ENCODE measurements at places on chromosomes 5 and 9.

GRCh38 chr5:82859451-82860140, 217.6 kb downstream of the TMEM167A start:
- no peak for DNase-seq

GRCh38 chr5:168886157-168886556, 307.0 kb upstream of the PANK3 start:
- no peak for DNase-seq

GRCh38 chr5:161007879-161008278, 155.9 kb upstream of the ATP10B start:
- DNase-seq, result no peak

- DNase-seq, result no peak
These were observed 17.6 kb downstream of the FLT4 start for GRCh38 chr5:180631549-180632383.

DNA sequence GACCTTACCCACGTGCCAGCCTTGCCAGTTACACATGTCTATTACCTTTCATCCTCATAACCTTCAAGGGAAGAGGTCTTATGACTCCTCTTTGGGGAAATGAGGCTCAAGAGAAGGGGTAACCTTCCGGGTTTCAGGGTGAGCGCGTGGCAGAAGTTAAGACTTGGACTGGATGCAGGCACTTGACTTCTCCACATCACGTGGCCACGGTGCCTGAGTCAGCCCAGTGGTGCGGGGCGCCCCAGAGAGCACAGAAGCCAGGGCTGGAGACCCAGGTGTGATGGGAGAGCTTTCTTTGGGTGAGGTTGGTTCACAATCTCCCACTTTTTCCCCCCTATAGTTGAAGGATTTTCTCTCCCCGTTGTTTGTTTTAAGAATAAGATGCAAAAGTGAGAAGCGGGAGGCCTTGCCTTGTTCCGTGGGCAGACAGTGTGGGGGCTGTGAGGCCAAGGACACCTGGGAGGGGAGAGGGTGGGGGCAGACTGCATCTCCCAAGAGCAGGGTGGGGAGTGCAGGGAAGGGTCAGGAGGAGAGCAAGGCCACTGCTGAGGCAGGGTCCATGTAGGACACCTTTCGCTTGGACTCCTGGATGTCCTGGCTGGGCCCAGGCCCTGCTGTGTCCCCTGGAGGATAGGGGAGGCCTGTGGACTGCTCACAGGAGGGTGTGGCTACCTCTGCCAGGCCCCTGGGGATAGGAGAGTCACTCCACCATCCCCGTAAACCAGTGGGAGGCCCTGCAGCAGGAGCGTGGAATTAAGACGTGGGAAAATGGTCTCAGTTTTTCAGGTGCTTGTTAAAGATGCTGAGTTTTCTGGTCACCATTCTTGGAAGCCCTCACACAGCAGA, 90.0 kb upstream of the CTSL start:
- peak; percentile 27 for DNase-seq

GRCh38 chr9:114098936-114099668, at the start of gene KIF12:
Gene KIF12, minus strand, starts transcription at chr9:114099292. Its CDS starts 16 bp downstream, at chr9:114099276.
- DNase-seq, result no peak

GRCh38 chr9:97714435-97714834, 17.3 kb upstream of the XPA start:
- DNase-seq, result no peak

- no peak for DNase-seq
These were observed 347.8 kb downstream of the TRPM3 start for GRCh38 chr9:70773579-70773978.

DNA sequence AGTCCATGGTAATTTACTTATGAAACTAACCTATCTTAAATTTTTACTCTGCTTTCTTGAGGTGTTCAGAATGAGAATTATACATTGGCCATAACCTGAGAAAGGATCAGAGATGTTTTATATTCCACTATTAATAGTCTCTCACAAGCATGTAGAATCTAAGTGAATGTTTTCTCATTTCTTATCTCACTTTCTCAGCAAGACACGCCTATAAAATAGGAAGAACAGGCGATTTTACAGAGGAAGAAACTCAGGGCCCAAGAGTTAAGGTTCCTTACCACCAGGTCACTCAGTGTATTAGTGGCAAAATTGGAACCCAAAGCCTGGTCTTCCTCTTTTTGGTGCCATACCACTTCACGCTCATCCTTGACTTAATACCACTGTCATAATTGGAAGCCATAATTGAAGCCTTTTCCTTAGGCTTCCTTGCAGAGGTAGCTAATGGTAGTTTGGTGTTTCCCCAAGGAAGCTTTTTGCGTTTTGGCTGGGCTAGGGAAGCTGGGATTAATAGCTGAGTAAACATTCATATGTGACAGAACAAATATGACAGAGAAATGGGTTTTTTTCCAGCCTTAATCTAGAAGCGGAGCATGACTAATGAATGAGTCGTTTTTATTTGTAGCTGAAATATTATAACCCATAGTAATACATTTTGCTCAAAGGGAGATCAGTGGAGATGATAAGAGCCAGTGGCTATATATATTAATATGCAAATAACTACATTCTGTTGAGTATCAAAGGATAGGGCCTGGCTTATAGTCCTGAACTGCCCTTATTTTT, 16.9 kb downstream of the HMGXB3 start:
- DNase-seq, result no peak
